COLO829 (cell line): ENCODE measurements at places on chromosomes 5 and 9.
A peak's percentile ranks its signal among the peaks of the same experiment; 100 is the strongest.

DNA sequence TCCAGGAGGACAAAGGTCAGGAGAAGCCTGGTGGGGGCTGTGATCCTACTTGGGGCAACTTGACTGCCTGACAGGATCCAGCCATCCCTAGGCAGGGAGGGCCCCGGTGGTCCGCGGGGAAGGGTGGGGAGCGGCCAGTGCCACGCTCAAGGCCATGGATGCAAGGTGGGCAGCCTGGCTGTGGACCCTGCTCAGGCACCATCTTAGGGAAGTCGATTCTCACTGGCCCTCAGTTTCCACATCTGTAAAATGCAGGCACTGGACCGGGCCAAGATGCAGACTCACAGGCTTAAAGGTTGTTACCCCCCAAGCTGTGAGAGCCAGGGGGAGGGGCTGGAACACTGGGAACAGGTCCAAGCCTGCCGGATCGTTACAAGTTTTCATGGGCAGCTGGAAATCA is 8.7 kb upstream of the DOLPP1 start:
- DNase-seq: no peak

GRCh38 chr9:33748633-33749304 is 46.6 kb upstream of the PRSS3 start:
- no peak for DNase-seq

DNA sequence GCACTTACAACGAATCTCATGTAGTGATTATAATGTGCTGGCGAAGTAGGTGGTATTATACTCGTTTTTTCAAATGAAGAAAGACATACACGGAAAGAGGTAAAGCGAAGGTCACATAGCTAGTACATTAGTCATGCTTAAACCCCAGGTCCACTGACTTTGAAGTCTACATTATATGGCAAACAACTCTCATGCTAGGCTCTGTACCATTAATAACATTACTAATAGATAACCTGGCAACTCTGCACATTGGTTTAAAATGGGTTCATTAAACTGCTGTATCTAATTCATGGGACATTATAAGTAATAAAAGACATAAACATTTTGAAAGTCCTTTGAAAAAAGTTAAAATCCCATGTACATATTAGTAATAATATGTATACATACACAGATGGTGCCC is 21.2 kb downstream of the FYB1 start:
- no peak for DNase-seq

DNA sequence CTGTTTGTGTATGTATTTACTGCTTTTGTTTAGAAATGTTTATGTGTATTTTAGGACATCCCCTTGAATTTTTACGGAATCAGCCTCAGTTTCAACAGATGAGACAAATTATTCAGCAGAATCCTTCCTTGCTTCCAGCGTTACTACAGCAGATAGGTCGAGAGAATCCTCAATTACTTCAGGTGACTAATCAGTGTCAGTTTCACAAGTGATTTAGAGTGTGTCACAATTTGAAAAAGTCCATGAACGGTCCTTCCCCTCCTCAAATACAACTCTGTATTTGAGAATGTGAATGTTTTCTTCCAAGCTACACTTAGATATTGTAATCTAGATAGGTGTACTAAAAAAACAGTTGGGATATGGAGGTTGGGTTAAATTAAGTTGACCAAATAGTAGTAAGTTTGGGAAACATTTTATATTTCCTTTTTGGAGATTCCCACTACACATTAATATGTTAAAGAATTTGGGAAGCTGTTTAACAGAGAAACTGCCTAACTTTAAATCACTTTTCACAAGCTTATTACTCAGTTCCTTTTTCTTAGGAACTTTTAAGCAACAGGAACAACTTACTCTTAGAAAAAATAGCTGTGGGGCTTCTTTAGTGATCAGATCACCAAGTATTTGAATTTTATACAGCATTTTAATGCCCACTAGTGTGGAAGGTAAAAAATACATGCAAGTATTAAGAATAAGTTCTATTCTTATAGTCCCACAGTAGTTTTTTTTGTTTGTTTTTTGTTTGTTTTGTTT is 40.9 kb downstream of the RAD23B start:
- no peak for DNase-seq

GRCh38 chr5:170426149-170426767 is 37.1 kb upstream of the KCNMB1 start:
- DNase-seq: no peak

DNA sequence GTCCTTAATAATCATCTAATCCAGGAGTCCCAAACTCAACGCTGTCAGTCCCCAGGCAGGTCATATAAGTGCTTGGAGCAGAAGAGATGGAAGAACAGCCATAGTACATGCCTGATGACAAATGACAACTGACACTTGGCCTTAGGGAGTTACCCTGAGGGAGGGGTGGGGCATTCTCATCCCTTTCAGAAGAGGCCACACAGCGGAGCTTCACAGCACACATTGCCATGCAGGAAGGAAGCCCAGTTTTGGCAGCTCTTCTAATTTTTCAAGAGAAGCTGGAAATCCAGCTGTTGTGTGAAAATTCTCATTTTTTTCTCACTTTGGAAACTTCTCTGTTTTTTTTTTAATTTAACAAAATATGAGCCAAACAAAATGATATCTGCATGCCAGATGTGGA is 89.0 kb downstream of the ASTN2 start:
- no peak for DNase-seq

DNA sequence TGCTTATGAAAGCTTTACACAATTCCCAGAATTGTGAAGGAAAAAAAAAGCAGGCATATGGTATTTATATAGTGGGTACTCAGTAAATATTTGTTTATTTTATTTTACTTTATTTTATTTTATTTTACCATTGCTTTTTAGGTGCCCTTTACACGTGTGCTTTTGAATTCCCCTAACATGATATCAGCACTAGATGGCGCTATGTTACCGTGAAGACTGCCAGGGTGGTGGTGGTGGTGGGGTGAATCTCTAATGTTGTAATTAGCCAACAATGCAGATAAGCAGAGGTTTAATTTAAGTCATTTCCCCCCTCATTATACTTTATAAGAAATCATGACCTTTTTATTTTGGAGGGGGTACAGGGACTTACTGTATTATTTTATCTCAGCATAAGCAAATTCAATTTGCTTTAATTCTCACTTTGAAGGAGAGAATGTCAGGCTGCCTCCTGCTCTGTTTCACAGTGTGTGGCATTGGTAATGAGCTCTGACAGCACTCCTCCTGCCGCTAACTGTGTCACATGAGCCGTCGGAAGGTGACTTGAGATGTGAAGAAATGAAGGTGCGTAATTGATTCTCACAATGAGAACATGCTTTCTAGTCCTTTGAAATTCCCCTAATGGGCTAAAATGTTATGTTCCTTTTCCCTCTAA is 165.6 kb downstream of the YTHDC2 start:
- peak; percentile 56 for DNase-seq

DNA sequence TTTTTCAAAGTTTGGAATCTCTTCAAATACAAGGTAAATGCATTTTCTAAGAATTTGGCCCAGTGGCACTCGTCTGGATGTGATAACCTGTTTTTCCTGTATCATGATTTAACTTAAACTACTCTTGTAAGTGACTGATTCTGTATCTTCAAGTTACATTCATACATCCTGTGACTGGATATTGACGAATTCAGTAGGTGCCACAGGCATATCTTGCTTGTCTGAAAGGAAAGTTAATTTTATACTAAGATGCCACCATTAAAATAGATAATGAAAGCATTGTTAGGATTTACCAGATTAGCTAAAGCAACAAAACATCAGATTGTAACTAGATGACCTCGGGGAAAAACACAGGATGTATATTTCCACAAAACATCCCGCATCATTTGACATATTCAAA is 175.3 kb upstream of the ZNF608 start:
- DNase-seq: no peak

DNA sequence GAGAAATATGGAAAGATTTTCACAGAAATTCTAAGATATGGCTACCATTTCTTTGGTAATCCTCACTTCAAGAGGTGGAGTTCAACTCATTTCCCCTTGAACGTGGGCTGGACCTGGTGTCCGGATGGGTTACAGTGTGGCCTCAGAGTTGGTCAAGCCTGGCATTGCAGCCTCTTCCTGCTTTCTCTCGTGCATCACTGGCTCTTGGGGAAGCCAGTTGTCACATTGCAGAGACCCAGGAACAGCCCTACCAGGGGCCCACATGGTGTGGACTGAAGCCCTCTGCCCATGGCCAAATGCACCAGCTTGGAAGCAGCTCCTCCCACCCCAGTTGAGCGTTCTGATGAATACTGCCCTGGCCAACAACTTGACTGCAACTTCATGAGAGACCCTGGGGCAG is 47.7 kb upstream of the FCN1 start:
- no peak for DNase-seq
